ENCODE measurements at places on chromosomes 5 and 9. TPM values are rescaled to one million over a fixed set of nuclear protein-coding genes. Genes with fewer than 3 reads are reported as not detected.

SH3TC2 gene
- total RNA-seq: 7.2 TPM

DCTN4 gene
- 39.9 TPM for total RNA-seq

WNK2 gene
- 0.24 TPM for total RNA-seq

FBN2 gene
- total RNA-seq: 21.2 TPM

HAVCR1 gene
- total RNA-seq: not detected

FKTN gene
- total RNA-seq: 11.1 TPM

NR4A3 gene
- not detected for total RNA-seq

HK3 gene
- total RNA-seq: not detected

NFIB gene
- total RNA-seq: 8.0 TPM

GABRA1 gene
- total RNA-seq: not detected

All from tracheal epithelial cell (primary cell).